ENCODE measurements at places on chromosomes 1 and 21.

GRCh38 chr1:178092878-178093493 is 918 bp upstream of the RASAL2 start:
- DNase-seq, result peak; percentile 59

DNA sequence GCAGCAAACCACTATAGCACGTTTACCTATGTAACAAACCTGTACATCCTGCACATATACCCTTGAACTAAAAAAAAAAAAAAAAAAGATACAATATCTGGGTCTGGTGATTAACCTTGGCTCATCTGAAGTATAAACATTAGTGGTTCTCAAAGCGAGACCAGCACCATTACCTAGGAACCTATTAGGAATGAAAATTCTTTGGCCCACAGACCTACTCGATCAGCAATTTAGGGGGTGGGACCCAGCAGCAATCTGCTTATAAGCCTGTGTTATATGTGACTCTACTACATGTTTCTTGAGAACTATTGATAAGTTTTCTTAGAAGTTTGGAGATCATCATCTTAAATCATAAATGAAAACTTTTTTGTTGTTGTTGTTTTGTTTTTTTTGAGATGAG is 9.7 kb upstream of the SPATA1 start:
- DNase-seq, result no peak

- no peak for DNase-seq
Measured at GRCh38 chr1:160405331-160405877, 5.0 kb downstream of the VANGL2 start.

GRCh38 chr1:43256675-43257570 is 12.9 kb upstream of the TMEM125 start:
- peak; percentile 71 for DNase-seq

GRCh38 chr1:93408203-93408602 is 39.7 kb upstream of the FNBP1L start:
- no peak for DNase-seq

- DNase-seq, result peak; percentile 88
Measured at GRCh38 chr1:201480231-201481003, 11.4 kb upstream of the PHLDA3 start.

GRCh38 chr1:173406783-173407230 is 70.3 kb upstream of the PRDX6 start:
- DNase-seq, result no peak

DNA sequence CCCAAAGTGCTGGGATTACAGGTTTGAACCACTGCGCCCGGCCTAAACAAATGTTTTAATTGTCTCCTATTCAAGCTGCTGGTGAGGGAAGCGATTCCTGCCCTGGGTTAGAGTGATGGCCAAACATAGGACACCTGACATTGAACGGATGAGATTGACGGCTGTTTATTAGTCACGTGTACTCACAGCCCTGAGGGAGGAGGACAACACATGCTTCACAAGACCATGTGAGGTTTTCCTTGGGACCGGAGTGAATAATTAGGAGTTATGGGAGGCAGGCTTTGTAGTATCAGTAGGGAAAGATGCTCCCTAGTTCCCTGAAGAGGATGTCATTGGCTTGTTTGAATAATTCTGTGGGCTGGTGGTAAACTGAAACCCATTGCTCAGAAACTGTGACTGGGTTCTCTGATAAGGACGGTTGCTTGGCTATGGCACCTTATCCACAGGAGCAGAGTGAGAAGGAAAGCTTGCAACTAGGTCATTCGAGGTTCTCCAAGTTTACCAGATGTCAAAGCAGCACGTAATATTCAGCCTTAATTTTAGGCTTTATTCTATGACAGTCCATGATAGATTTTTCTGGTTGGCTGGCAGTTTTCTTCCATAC is 245.8 kb downstream of the PLA2G4A start:
- DNase-seq, result no peak

DNA sequence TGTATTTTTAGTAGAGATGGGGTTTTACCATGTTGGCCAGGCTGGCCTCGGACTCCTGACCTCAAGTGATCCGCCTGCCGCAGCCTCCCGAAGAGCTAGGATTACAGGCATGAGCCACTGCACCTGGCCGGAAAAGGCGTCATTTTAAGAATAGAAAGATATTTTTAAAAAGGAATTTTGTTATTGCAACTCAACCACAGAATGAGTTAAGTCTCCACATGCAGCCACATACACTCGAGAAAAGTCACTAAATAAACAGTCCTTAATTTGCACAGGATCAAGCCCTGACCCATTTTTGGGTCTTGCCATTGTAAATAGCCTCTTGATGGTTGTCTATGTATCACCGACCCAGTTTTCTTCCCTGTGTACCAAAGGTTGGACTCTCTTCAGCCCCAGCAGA is 85.5 kb downstream of the FBXO2 start:
- DNase-seq, result no peak

- peak; percentile 73 for DNase-seq
Measured at GRCh38 chr1:155125946-155126555, 1.6 kb upstream of the EFNA1 start.

All from pancreas (tissue), 10 donors.